ENCODE measurements at places on chromosomes 6 and 20.

- no peak for DNase-seq
Observed at GRCh38 chr6:85063611-85064010, 299.2 kb upstream of the TBX18 start.

DNA sequence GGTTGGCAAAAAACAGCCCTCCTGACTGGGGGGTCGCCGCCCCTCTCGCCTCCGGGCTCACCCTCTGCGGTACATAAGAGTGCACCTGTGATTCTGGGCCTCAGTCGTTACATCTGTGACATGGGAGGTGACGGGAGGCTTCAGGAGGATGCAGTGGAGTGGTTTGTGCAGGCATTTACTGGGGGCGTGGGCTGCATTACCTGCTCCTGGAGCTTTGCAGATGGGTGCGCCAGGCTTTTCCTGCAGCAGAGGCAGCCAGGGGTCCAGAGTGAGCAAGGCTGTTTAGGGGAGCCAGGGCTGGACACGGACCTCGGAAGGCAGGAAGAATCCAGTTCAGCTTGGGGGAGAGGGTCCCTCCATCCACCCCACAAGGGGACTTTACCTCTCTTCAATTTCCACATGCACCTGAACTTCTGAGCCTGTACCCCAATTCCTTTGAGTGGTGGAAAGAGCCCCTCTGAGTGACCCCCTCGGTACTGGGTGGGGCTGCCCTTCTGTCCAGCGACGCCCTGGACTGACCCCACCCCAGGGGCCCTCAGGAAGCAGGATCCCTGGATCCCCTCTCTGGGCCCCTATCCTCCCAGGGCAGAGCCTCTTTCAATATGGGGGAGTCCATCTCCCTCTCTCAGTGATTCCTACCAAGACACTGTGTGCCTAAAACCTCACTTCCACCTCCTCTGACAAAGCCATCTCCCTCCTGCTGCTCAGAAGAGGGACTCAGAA is 134.0 kb downstream of the TAF4 start:
- DNase-seq = no peak

DNA sequence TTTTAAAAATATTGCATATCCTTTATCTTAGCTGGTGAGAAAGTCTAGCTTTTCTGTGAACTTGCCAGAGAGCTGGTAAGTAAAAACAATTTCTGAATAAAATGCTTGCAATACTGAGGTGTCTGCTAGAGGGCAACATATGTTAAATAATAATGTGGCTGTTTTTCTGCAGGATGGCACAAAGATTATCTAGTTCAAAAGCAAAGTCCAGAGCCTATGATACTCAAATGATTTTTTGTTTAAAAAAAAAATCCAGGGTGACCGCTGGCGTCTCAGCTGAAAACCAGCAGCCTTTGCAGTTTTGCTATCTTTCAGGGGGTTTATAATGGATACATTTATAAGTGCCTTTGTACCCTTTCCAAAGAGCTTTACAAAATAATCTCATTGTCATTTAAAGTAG is 194.9 kb downstream of the PHACTR1 start:
- no peak for DNase-seq

- DNase-seq = no peak
Observed at GRCh38 chr6:89068695-89069094, 11.9 kb upstream of the PNRC1 start.

GRCh38 chr6:84920021-84920420 is 155.6 kb upstream of the TBX18 start:
- no peak for DNase-seq

- DNase-seq = no peak
Observed at GRCh38 chr20:1656844-1657243, 735 bp downstream of the SIRPG start.

- no peak for DNase-seq
Observed at GRCh38 chr6:56245903-56246351, 1.5 kb downstream of the COL21A1 start.

DNA sequence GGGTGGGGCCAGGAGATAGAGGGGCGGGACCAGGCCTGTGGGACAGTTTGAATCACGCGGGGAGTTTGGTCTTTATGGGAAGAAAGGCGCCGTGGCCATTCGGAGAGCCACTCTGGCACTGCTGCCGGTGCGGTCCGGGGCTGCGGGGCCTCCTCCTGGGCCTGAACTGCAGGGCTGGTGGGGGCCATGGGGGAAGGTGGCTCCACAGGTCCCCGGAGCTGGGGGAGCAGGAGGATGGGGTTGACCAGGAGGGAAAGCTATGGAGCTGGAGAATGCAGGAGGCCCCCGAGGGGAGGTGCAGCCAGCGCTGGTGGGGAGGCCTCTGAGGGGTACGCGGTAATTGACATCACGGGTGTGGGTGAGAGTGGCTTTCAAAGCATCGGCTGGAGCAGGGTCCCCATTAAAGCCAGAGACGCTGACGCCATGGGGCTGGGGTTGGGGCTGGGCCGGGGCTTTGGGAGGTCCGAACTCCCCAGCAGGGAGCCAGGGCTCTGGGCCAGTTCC is 1.8 kb upstream of the BHLHE23 start:
- DNase-seq = no peak

DNA sequence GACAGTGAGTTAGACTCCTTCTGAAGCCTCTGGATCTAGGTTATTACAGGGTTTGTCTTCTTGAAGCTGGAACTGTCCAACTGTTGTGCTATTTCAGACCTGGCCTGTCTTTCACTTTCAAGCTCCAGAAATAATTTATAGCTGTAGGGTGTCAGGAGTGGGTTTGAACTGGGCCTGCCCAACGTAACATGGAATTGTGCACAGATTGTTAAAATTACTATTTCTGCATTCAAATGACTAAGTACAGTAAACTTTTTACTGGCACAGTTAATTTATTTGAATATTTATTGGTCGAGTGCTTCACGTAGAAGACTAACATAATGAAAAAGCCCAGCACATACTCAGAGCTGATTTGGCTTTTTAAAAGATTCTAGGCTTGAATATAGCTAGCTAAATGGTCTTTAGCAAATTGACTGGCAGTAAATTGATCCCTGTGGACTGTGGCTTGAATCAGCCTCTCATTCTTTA is 74.3 kb downstream of the ARID1B start:
- no peak for DNase-seq

DNA sequence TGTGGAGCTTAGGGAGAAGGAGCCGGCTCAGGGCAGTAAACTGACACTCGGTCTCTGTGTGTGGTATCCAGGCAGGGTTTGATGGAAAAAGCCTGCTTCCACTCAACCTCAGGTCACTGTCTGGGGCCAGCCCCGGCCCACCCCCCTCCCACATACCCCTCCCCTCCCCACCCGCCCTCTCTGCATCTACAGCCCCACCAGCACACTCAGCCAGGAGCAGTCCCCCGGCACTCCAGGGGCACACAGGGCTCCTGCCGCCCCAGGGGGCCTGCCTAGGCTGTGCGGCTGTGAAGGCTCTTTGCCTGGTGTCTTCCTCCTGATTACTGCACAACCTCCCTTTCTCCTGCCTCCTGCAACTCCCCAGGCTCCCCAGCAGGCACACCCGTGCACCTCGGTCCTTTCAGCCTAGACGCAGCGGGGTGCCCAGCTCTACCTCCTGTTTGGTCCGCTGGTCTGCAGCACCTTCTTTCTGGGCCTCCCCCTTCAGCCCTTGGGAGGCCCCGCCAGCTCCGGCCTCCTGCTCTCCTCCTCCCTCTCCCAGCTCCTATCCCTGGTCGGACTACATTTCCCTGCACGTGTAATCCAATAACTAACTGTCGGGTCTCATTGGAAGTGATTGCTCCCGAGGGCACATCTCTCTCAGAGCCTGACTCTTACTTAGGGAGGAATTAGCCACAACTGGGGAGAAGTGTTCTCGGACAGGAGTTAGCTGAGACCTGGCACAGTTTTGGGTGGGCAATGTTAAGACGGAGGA is 1.3 kb upstream of the FOXF2 start:
- DNase-seq = no peak

- no peak for DNase-seq
Observed at GRCh38 chr20:31559704-31560093, 45.4 kb upstream of the ID1 start.

GRCh38 chr20:47358672-47359529 is 2.4 kb upstream of the ZMYND8 start:
- DNase-seq = no peak

DNA sequence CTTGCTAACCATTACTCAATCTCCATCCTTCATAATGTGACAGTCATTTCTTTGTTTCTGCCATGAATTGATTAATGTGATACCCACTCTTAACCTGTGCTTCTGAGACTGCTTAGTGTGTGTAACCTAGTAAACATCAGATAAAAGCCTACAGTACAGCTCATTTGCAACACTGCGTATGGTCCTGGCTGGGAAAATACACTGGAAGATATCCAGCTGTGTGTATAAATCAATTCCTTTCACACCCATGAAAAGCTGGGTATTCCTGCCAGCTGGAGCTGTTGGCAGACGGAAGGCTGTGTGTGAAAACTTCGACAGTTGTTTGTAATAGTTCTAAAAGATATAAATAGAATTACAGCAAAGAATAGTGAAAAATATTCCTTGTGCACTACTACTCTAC is 509.2 kb downstream of the FRK start:
- DNase-seq = no peak

DNA sequence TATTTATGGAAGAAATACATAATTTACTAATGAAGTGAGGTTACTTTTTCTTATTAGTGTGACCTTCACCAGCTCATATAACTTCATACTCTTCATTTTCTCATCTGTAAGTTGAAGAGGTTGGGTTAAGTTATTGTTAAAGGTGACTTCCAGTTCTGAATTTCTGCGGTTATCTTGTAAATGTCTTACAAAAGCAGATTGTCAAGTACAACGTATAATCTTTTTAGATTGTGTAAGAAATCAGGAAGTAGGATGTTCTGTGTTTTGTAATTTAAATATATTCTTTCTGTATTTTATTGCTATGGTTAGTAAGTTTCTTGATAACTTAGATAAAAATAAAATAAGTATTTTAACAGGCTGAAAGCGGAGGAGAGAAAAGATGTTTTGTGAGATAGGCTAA is 12.0 kb downstream of the WTAP start:
- DNase-seq = no peak

DNA sequence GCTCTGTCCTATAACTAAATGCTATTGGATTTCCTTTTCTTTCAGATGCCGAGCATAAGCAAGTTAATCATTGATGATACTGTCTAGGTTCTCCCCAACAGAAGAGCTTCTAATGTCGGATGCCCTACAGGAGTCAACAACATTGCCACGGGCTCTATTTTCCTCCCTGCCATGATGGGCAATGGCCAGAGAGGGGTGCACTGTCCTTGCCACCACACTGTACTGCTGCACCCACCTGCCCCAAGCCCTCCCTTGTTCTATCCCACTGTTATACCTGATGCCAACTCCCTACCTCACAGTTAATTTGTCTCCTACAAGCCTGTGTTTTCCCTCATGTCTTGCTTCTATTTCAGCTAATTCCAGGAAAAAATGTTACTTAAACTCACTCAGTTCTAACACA is 773.6 kb upstream of the CHD6 start:
- no peak for DNase-seq

- DNase-seq = no peak
Observed at GRCh38 chr6:44676826-44677433, 289.4 kb downstream of the CDC5L start.

- DNase-seq = no peak
Observed at GRCh38 chr6:5521322-5521721, 260.0 kb downstream of the FARS2 start.

DNA sequence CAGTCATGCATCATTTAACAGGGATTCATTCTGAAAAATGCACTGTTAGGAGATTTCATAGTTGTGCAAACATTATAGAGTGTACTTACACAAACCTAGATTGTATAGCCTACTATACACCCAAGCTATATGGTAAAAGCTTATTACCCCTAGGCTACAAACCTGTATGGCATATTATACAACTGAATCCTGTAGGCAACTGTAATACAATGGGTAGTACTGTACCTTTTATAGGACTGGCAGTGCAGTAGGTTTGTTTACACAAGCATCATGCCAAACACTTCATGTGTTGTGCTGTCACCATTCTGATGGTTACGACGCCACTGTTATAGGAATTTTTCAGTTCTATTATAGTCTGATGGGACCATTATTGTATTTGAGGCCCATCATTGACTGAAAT is 39.3 kb upstream of the KHDC1 start:
- DNase-seq = no peak

DNA sequence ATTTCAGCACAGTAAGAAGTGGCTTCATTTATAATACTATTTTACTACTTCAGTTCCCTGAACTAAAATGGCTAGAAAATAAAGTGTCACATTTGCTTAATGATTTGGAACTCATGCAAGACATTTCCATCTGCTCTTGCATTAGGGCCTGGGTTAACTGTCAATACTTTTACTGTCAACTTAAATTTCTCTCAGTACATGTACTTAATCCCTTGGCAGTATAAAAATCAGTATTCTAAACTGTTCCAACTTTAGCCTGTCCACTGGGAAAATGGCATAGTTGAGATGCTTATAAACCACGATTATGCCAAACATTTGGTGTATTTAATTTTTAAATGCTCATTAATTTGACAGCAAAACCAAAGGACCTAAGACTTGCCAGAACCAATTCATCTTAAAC is 154.5 kb downstream of the ASCC3 start:
- no peak for DNase-seq

GRCh38 chr20:50312682-50313521 is 122.3 kb downstream of the CEBPB start:
- DNase-seq = no peak

DNA sequence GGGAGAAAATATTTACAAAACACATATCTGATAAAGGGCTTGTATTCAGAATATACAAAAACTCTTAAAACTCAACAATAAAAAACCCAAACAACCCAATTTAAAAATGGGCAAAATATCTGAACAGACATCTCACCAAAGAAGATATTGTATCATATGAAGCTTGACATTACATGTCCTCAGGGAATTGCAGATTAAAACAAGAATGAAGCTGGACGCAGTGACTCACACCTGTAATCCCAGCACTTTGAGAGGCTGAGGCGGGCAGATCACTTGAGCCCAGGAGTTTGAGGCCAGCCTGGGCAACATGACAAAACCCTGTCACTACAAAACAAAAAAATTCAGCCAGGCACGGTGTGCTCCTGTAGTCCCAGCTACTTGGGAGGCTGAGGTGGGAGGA is 135.4 kb upstream of the AKIRIN2 start:
- DNase-seq = no peak

DNA sequence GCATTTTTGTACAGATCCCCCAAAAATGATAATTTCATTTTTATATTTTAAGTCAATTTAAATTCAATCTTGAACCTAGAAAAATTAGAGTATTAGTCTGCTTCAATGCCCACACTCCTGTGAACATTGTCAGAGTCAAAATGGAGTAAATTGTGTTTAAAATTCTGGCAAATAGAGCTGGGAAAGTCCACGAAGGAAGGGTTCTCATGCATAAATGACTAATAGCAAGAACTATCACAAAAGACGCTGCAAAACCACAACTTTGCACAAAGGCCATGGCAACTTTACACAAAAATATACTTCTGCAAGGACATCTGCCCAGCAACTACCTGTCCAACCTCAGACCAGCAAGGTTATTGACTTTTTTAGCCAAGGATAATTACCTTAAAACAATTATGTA is 203.2 kb upstream of the SMLR1 start:
- no peak for DNase-seq
